ENCODE measurements at places on chromosomes 5 and 9.

DNA sequence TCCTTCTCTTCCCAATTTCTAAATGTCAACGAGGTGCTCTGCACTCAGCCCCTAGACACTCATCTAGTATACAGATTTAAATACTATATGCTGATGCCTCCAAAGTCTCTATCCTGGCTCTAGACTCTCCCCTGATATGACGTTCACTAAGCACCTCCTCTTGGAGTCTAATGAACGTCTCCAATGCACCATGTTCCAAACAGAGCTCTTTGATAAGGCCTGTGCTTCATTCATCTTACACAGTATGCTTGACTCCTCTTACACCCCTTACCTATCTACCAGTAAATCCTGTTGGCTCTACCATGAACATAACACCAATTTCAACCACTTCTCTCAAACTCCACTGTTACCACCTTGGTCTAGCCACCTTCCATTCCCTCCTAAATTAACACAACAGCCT lies 25.7 kb downstream of the OXCT1 start:
- ATAC-seq = no peak

- no peak for ATAC-seq
Measured at GRCh38 chr5:27158775-27159174, 120.4 kb upstream of the CDH9 start.

DNA sequence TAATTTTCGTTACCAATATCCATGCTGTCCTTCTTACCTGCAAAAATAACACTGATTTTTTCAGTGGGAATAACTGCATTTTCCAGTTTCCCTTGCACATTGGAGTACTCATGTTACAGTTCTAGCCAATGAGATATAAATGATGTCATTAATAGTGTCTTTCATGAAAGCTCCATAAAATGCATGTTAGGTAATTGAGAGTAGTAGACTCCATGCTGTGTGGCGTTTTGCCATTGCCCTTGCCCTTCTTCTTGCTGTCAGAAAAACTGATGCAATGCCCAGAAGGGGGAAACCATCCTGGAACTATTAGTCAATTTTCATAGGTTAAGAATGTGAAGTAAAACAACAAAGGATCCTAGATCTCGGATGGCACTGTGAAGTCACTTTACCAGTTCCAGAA lies 1765.3 kb downstream of the EFNA5 start:
- no peak for ATAC-seq

DNA sequence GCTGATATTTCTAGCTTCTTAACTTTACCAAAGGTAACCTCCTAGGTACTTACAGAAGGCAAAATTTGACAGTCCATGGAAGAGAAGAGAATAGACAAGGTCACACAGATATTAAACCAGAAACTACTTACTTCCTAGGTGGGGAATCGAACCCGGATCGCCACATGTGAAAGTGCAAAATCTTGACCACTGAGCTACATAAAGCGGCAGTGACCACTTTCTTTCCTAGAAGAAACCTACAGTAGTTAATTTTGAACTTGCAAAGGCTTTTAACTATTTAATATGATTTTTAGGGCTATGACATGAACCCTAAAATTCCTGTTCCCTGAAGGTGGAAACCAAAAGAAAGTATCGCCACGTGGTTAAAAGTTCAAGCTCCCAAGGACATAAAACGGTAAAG lies 20.3 kb upstream of the ATOSB start:
- no peak for ATAC-seq

DNA sequence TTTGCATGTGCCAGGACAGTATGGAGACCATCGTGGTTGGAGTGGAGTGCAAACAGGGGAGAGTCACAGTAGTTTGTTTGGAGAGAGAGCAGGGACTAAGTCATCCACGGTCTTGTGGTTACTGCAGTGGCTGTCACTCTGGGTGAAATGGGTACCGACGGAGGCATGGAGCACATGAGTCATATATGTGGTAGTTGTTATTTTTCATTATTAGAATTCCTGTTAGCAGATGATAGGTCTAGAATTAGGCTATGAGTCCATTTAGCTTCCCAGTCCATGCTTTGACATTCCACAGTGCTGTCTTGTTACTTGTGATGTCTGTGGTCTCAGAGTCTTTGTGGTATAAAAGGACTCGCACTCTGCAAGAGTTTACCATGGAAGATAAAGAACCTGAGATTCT lies 303.9 kb downstream of the DMRT2 start:
- ATAC-seq = no peak

DNA sequence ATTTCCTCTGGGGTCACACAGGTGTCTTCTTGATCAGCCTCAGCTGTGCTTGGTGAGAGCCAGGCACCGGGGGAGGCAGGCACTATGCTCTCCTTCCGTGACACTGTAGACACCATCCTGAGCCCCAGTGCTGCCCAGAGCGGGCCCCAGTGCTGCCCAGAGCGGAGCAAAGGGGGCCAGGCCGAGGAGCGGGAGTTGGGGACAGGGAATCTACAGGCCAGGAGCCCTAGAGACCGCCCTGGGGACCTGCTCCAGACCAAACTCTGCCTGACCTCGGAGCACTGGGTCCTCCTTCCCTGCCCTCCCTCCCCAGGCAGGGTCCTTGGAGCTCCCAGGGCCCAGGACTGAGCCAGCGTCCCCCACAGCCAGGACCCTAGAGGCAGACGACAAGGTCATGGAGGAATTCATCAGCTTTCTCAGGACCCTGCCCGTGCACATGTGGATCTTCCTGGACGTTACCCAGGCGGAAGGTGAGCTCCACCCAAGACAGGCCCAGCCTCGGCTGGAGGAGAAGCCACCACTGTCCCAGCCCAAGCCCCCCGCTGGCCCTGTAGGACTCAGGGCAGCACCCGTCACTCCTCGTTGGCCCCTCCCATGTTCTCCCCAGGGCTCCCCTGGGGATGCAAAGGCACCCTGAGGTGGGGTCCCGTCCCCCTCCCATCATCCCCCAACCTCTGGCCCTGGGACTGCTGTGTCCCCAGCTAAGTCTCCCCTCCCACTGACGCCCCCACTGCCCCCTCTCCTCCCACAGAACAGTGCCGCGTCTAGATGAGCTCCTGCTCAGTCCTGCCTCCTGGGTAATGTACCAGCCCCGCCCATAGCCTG lies 30.2 kb downstream of the PAEP start:
- ATAC-seq = no peak

DNA sequence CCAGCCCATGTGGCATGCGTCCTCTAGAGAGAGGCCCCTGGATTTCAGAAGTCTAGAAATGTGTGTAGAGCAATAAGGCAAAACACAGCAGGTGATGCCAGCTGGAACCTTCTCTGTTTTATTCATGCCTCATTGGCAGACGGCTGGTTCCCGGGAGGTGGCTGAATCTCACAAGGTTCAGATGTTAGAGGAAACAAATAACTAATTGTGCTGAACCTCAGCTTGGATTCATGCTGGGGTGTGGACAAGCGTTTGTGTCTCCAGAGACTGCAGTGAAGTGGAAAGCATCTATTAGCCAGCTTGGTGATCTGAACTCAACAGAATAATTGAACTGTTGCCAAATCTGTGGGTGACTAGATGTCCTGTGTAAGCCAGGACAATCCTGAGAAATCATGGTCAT lies 131.1 kb upstream of the NR4A3 start:
- no peak for ATAC-seq
